ENCODE measurements at places on chromosomes 12 and 14. TPM values are rescaled to one million over a fixed set of nuclear protein-coding genes. Genes with fewer than 3 reads are reported as not detected.
A peak's percentile ranks its signal among the peaks of the same experiment; 100 is the strongest.

PTMS gene
- 2.6 TPM for polyA plus RNA-seq

DNA sequence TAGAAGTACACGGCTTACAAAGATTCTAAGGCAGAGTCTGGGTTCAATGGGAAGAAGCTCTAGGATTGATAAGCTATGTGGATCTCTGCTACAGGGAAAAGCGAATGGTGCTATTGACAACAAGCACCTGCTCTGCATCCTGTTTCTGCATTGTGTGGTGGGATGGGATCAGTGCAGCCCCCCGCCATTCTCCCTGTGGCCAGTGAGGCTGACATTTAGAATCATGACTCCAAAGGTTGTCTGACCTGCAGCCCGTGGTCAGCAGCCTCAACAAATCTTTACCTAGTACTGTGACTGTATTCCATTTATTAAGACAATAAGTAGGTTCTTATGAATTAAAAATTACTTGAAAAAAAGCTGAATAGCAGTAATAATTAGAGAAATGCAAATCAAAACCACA is 1477.0 kb upstream of the TMEM132C start:
- no peaks in the 10 kb centered on the region for H3K4me1 ChIP-seq
- H3K27me3 ChIP-seq = no peaks in the 10 kb centered on the region
- H3K36me3 ChIP-seq = no peaks in the 10 kb centered on the region
- DNase-seq = no peak
- H3K27ac ChIP-seq = no peak overlapping the region

- H3K27me3 ChIP-seq = no peaks in the 10 kb centered on the region
- no peak overlapping the region for H3K4me3 ChIP-seq
- DNase-seq = no peak
- no peaks in the 10 kb centered on the region for H3K36me3 ChIP-seq
Measured at GRCh38 chr14:53509276-53510244, 356.4 kb upstream of the DDHD1 start.

GRCh38 chr12:32047357-32048212 is 59.1 kb upstream of the BICD1 start:
- no peaks in the 10 kb centered on the region for H3K27me3 ChIP-seq
- DNase-seq = no peak
- no peaks in the 10 kb centered on the region for H3K4me1 ChIP-seq

DNA sequence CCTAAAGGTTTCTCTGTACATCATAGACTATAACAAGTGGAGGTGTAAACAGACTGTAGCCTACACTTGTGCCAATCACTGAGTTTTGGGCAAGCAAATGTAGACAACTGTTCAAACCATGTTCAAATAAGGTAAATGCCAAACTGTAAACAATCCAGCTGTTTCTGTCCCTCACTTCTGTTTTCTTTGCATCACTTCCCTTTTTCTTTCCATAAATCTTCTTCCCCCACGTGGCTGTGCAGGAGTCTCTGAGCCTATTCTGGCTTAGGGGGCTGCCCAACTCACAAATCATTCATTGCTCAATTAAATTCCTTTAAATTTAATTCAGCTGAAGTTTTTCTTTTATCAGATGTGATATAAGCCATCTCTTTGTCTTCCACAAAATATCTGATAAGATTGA is 65.1 kb upstream of the CPM start:
- peak; percentile 30 for DNase-seq
- H3K4me3 ChIP-seq = no peak overlapping the region
- peaks cover 14% of the 10 kb centered on the region for H3K4me1 ChIP-seq
- H3K27me3 ChIP-seq = no peaks in the 10 kb centered on the region
- H3K36me3 ChIP-seq = no peaks in the 10 kb centered on the region

TMPRSS12 gene
- polyA plus RNA-seq = not detected

GPHN gene
- polyA plus RNA-seq = 1.9 TPM

VRTN gene
- not detected for polyA plus RNA-seq

DNA sequence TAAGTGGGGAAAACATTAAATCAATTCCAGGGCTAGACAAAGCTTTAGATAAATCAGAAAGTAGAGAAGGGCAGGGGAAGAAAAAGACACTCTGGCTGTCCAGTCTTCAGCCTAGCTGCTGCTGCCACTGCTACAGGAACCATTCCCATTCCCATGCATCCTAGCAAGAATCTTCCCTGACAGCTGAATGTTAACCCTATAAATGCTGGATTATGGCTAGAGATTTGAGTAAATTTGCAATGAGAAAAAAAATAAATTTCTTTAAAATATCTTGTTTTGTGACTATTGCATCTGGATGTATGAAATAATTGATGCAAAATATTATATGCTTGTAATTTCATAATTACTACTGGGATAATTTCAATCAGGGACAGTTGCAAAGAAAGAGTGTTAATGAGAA is 15.0 kb upstream of the CDKN3 start:
- no peaks in the 10 kb centered on the region for H3K4me1 ChIP-seq
- no peaks in the 10 kb centered on the region for H3K27me3 ChIP-seq
- H3K36me3 ChIP-seq = no peaks in the 10 kb centered on the region
- no peak overlapping the region for H3K27ac ChIP-seq

DNA sequence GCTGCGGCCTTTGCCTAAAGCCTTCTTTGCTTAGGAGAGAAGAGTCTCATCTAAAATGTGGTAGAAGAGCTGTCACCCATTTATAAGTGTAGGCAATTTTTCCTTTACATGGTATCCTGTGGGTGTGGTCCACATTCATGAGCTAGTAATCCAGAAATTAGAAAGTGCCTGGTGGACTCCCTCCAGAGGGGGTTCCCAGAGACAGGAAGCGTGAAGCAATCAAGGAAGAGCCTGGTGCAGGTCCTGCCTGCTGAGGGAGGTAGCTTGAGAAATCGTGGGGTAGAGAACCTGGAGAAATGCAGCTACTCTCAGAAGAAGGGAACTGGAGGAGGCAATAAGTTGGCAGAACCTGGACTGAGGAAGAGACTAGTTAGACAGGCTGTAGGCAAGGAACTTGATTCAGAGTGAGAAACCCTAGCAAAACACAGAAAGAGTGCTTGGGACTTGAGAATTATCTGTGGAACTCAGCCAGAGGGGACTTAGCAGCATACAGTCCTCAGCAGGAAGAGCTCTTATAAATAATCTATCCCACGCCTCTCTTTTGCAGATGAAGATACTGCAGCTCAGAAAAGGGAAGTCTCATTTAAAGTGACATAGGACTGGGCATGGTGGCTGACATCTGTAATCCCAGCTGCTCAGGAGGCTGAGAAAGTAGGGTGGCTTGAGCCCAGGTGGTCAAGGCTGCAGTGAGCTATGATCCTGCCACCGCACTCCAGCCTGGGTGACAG is 182.4 kb upstream of the CCND2 start:
- peak; percentile 9 for DNase-seq
- no peak overlapping the region for H3K27ac ChIP-seq
- H3K27me3 ChIP-seq = no peaks in the 10 kb centered on the region

- H3K27me3 ChIP-seq = no peaks in the 10 kb centered on the region
- no peak overlapping the region for H3K4me3 ChIP-seq
- H3K4me1 ChIP-seq = no peaks in the 10 kb centered on the region
- H3K36me3 ChIP-seq = no peaks in the 10 kb centered on the region
- DNase-seq = no peak
Measured at GRCh38 chr14:93946104-93946503, 19.0 kb downstream of the FAM181A start.

DNA sequence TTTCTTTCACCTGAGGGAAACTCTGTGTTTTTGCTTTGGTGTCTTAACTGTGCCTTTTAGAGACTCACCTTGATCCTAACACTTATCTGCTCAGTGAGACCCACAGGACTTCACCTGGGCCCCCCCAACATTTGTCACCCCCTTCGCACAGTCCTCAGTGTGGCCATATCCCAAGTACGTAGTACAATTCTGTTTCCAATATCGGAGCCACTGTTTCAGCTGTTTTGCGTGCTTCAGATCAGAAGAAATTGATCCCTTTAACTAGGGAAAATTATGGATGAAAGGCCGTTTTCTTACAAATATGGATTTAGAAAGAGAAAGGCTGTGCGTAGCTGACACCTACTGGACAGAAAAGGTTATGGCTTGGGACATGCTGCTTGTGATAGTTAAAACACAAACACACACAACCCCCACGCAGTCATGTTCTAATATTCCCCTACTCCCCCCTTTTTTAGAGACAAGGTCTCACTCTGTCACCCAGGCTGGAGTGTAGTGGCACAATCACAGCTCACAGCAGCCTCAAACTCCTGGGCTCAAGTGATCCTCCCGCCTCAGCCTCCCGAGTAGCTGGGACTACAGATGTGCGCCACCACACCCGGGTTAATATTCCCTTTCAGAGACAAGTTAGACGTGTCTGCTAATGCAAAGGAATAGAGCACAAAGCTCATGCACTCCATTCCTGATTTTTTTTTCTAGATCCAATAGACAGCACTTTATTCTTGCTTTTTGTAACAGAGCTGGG is 3.6 kb upstream of the SLC7A8 start:
- H3K27ac ChIP-seq = no peak overlapping the region
- H3K36me3 ChIP-seq = no peaks in the 10 kb centered on the region
- peak; percentile 65 for DNase-seq
- peaks cover 5% of the 10 kb centered on the region for H3K27me3 ChIP-seq

HOXC10 gene
- not detected for polyA plus RNA-seq

DNA sequence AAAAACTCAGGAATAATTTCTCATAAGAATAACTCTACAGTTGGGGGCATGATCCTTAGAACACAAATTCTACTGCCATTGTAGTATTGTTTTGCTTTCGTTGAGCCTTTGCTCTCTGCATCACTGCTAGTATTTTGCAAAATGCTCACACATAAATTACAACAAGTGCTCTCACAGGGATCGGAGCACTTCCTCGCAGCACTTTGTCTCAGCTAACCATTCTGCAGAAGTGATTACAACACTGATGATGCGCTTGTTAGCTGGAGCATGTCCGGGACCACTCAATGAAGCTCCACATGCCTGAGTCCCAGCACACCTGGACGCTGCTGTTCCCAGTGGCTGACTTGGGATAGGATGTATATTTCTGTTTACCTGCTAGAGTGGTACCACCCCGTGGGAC is 31.6 kb downstream of the MOAP1 start:
- H3K27me3 ChIP-seq = no peaks in the 10 kb centered on the region
- peaks cover 44% of the 10 kb centered on the region for H3K4me1 ChIP-seq
- H3K27ac ChIP-seq = peak overlapping the region; percentile 37
- no peaks in the 10 kb centered on the region for H3K36me3 ChIP-seq
- no peak overlapping the region for H3K4me3 ChIP-seq

GRCh38 chr12:71455028-71455737 is 15.6 kb downstream of the LGR5 start:
- no peak overlapping the region for H3K27ac ChIP-seq
- no peaks in the 10 kb centered on the region for H3K4me1 ChIP-seq
- no peak overlapping the region for H3K4me3 ChIP-seq
- DNase-seq = no peak
- no peaks in the 10 kb centered on the region for H3K27me3 ChIP-seq

DNA sequence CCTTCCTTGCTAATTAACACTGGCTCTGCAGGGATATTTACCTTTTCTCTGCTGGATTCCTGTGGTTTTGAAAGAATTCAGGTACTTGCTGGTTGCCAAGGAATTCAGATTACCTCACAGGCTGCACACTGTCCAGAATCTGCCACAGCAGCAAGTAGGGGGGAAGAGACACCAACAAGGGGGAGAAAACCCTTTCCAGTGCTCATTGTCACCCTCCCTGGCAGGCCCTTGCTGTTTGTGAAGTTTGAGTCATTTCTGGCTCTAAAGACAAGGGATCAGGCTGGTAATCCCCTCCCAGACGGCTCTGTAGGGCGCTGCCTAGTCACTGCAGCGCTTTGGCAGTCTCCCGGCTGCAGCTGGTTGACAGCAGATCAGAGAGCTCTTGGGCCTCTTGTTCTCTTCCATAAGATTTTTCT is 50.8 kb downstream of the TTLL5 start:
- no peak overlapping the region for H3K4me3 ChIP-seq
- no peaks in the 10 kb centered on the region for H3K27me3 ChIP-seq
- no peak overlapping the region for H3K27ac ChIP-seq
- DNase-seq = no peak

Measured in CD14-positive monocyte (primary cell).